DMS 273 treated with DMSO at 0.1 percent for 48 hours (cell line): ENCODE measurements at places on chromosomes 3 and 15.

GRCh38 chr3:70120357-70120966, 120.9 kb downstream of the SAMMSON start:
- DNase-seq = no peak

GRCh38 chr15:64058279-64058678, 12.0 kb upstream of the DAPK2 start:
- no peak for DNase-seq

- no peak for DNase-seq
Observed at GRCh38 chr3:58048301-58048700, 40.1 kb downstream of the FLNB start.

DNA sequence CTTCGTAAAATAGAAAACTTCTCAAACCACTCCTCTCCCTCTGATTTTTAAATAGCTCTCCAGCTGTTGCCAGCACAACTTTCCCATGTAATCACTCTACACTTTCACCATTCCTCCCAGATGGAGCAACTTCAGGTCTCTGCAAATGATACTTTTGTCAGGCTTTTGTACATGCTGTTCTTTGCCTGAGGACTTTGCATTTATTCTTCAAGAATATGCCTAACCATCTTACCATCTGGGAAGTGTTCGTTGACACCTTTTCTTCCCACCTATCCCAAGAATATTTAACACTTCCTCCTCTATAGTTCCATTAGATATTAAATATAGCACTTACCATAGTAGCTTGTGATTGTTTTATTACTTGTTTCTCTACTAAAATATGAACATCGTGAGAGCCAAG, 703.7 kb downstream of the CADM2 start:
- DNase-seq = no peak

DNA sequence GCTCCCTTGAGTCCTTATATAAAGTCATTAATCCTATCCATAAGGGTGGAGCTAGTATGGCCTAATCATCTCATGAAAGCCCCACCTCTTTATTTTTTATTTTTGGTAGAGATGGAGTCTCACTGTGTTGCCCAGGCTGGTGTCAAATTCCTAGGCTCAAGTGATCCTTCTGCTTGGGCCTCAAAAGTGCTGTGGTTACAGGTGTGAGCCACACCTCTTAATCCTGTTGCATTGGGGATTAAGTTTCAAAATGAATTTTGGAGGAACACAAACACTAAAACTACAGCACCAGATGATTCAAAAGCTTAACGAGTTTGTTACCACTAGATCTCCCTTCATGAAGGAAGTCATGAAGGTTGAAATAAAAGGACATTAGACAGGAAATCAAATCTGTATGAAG, 27.7 kb downstream of the RAB7A start:
- DNase-seq = no peak
